ENCODE measurements at places on chromosomes 5 and 9.

DNA sequence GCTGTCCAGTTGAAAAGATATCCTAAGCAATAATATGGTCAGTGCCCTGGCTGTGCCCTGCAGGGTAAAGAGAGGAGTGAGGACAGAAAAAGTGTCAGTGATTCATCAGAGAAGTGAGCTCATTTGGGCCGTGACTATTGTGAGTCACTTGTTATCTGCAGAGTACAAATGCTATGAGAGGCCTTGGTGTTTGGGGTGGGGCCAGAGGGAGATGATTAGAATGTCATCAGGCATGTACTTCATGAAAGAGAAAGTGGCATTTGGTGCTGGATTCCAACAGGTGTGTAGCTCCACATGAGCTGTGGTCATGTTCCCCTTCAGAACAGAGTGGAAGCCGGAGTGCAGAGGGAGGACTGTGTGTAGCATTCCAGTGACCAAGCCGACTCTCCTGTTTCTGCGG, 174.1 kb downstream of the KDM4C start:
- peak; percentile 18 for DNase-seq

GRCh38 chr5:31993165-31993961, 180.8 kb downstream of the GOLPH3 start:
- no peak for DNase-seq

DNA sequence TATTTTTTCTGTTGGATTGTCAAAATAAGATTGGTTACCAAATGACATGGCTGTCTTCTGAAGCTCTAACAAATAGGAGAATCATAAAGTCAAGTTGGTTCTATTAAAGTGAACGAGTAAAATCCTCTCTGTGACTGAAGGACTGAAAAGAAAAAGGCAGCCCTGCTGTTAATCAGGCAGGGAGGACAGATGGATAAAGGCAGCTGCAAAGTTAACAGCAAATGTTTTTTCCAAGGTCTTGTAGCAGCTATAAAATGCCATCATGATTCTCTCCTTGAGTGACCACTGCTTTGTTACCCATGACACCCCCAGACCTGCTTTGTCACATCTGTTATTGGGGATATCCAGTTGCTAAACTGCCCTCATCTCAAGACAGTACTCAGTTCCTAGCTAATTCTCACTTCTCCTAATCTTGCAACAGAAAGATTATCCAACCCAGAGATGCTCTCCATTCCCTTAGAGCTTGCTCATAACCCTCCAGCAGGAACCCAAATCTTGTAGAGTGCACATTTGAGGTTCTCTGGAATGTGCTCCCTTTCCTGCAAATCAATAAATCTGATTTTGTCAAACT, 89.7 kb upstream of the PARP8 start:
- no peak for DNase-seq

DNA sequence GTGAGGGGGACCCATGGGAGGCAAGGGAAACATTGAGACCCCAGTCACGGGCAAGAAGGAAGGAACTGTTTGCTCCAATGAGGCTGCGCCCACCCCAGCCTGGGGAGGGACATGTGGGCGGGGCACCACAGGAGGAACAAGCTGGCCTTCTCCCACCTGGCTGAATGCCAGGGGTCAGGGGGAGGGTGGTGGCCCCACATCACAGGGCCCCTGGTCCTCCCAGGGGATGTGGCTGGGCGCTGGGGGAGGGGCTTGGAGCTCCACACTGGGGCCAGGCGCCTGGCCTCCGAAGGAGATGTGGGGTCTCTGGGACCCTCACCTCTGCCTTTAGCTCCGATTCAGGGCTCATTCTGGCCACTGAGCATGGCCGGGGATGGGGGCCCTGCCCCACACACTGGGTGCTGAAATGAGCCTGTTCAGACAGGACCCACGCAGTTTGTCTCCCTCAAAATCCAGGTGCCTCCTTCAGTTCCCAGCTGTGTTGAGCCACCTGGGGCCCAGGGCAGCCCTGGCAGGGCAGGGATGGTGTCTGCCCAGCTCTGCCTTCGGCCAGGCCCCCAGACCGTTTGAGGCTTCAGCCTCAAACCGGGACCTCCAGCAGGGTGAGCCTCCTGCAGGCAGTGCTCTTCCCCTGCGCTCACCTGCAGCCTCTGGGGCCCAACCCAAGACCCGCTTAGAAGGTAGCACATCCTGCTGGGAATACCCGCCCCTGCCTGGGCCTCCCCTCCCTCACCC, 33.2 kb upstream of the NOTCH1 start:
- DNase-seq = no peak

GRCh38 chr5:159181152-159181551, 28.2 kb downstream of the RNF145 start:
- DNase-seq = no peak

DNA sequence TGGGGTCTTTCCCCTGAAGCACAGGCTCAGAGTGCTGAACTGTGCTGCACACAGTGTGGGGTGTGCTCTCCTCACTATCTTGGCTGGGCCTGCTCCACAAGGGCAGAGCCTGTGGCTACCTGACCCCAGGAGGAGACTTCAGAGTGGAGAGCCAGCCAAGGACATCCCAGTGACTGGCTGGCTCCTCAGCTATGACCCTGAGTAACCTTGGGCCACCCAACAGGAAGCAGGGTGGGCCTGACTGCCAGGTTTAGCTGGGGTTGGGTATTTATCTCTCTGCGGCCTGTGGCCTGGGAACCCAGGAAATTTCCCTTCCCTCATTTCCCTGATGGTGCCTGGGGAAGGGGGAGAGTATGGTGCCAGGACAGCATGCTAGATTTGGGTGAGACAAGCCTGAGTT, 2.1 kb upstream of the EEIG1 start:
- no peak for DNase-seq

DNA sequence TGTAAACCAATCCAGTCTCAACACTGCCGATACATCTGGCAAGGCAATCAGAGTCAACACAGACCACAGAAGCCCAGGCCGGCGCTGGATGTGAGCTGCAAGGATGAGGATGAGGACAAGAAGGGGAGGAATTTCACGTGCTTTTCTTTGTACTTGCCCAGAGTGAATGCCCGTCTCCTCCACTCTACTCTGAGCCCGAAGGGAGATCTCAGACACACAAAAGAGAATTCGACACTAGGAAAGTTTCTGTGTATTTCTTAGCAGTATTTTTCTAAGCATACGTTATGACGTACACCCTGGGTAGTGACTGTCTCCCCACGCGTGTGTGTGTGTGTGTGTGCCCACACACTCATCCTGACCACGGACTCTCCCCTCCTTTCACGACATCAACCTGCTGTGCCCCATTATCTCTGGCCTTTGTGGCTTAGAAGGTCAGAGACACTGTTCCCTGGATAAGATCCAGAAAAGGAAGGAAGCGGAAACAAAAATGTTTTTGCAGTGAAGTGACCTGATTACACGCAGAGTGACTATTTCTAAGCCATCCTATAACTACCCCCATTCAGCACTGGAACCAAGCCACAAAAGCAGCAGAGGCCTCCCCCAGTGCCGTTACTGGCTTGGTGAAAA, 227.3 kb upstream of the DAPK1 start:
- no peak for DNase-seq

DNA sequence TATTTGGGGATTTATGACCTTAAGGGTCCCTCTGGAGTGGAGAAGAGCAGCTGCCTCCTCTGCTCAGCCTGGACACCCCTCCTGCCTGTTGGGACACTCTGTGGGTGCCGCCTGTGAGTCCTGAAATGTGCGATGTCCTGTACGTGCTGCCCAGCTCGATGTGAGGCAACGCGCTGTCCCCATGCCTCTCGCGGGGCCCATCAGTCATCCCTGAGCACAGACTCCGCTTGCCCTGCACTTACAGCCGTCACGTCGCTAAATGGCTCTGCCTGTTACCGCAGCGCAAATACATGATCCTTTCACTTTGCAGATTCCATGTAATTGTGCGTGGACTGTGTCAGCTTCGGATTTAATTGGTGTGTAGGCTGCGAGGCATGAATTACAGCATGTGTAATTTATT, 27.1 kb downstream of the IRX4 start:
- no peak for DNase-seq

- no peak for DNase-seq
Measured at GRCh38 chr9:124467410-124468060, 17.3 kb downstream of the ADGRD2 start.

DNA sequence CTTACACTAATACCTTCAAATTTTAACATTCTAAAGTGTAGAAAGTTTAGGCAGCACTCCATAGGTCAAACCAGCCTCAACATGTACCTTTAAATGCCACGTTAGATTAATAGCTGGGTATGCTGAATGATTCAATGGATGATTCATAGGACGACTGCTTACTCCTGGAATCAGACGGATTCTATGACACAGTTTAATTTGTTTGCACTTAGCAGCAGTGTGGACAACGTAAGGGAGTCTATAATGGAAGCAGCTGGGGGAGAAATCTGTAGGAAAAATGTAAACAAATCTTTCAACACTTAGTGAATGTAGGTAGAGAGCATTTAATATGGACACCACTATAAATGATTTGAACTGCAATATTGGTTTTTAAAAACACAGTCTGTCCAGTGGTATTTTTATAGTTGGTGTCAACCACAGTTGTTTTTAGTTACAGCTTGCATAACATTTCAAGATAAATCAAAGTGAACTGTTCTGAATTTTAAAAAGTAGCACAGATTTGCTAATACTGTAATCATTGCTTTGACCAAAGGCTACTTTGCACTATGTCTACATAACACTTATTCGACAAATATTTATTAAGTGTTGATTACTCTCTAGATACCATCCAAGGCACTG, 701.5 kb upstream of the MEF2C start:
- DNase-seq = no peak

DNA sequence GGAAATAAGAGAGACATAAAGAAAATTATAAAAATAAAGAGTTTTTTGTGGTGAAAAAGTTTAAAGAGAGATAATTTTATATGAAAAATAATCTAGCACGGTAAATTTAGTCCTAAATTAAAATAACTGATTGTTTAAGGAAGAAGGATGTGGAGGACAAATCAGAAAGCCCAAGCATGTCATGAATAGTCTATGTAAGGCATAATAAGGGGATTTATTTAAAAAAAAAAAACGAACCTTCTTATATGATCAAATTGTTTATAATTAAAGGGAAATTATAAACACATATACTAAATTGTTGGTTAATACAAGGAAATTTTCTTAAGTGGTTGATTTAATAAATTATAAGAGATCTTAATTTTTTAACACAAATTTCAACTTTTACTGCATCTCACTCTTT, 551.8 kb upstream of the TYRP1 start:
- no peak for DNase-seq

- DNase-seq = no peak
Measured at GRCh38 chr5:177511181-177511580, 1.6 kb upstream of the DOK3 start.

- DNase-seq = no peak
Measured at GRCh38 chr5:72512593-72512860, 5.3 kb upstream of the ZNF366 start.

- no peak for DNase-seq
Measured at GRCh38 chr5:149053072-149053695, 9.7 kb downstream of the SH3TC2 start.

DNA sequence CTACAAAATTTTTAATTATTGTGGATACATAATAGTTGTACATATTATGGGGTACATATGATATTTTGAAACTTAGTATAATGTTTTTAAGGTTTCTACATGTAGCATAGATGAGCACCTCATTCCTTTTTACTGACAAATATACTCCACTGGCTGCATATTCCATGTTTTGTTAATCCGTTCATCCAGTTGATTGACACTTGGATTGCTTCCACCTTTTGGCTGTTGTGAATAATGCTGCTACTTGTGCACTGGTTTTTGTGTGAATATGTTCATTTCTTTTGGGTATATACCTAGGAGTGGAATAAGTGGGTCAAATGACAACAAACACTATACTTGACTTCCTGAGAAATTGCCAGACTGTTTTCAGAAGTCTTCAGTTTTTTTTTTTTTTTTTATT, 2.8 kb upstream of the ENTREP1 start:
- no peak for DNase-seq

DNA sequence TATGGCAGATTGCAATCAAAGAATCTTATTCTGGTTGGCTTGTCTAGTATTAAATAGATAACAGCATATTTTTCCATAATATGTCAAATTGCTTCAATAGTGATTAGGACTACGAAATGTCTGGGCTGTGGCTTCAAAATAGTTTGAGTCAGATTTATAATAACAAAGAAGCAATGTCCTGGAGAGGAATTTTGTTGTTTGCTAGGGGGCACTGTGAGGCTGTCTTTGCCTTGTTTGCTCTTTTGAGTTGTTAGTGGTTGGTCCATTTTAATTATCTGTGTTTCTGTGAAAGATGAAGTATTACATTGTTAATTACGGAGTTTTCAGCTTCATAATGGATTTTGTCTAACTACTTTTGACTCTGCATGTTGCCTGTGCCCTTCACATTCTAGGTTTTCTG, 713.6 kb downstream of the TLE4 start:
- DNase-seq = no peak

DNA sequence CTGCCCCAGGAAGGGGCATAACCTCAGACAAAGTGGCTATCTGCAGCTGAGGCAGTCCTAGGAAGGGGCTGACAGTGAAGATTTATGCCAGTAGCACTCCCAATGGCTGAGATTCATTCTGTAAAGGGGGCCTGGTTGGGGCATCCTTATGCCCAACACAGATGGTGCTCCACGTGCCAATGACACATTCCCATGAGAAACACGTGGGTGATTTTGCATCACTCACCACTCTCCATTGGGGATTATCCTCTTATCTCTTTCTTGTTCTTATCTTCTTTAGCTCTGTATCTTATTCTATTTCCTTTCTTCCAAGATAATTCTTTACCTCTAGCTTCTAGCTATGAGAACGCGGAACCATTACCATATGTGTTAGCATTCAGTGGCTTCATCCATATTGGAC, 194.0 kb upstream of the TUT7 start:
- DNase-seq = no peak

- DNase-seq = no peak
Measured at GRCh38 chr5:176486189-176486757, 38.1 kb downstream of the FAF2 start.

DNA sequence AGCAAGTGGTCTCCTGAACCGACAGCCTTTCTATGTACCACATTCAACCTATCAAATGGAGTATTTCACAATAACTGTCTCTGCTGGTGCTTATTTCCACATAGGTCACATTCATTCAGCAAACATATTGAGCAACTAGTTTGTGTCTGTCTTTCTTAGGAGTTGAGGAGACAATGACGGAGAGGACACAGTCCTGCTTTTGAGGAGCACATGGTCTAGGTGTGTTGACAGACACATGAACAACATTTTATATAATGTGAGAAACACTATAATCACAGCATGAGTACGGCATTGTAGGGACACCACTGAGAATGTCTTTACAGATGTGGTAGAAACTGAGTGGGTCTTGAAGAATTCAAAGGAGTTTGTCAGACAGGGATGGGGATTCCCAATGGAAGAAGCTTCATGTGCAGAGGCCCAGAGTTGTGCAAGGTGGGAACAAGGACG, 28.5 kb downstream of the NFIL3 start:
- no peak for DNase-seq
